DMS79 treated with DMSO at 0.1 percent for 48 hours (cell line): ENCODE measurements at places on chromosomes 6 and 20.

- DNase-seq, result no peak
Measured at GRCh38 chr6:7062451-7063162, 45.2 kb upstream of the RREB1 start.

- peak; percentile 16 for DNase-seq
Measured at GRCh38 chr6:142088858-142089216, 43.9 kb upstream of the GJE1 start.

- no peak for DNase-seq
Measured at GRCh38 chr20:43938017-43938655, 23.5 kb downstream of the TOX2 start.

GRCh38 chr20:8018958-8019245, 659 bp downstream of the TMX4 start:
- DNase-seq, result peak; percentile 60

- DNase-seq, result no peak
Measured at GRCh38 chr20:52798124-52798523, 174.0 kb upstream of the TSHZ2 start.
